ENCODE measurements at places on chromosomes 4 and X. TPM values are rescaled to one million over a fixed set of nuclear protein-coding genes. Genes with fewer than 3 reads are reported as not detected.

The PABPC1L2A gene
- total RNA-seq = not detected

The CLRN2 gene
- total RNA-seq = not detected

The XG gene
- under 0.01 TPM for total RNA-seq

The NPY1R gene
- total RNA-seq = not detected

The SHROOM4 gene
- 0.72 TPM for total RNA-seq

The TLR1 gene
- total RNA-seq = not detected

All from epithelial cell of alveolus of lung (primary cell).